Activated gamma-delta T cell treated with Interleukin-2 at 50 U/mL for 16 hours (primary cell): ENCODE measurements at places on chromosomes 2 and 18.
A peak's percentile ranks its signal among the peaks of the same experiment; 100 is the strongest.

GRCh38 chr18:23599809-23600208 is 13.5 kb upstream of the NPC1 start:
- DNase-seq, result no peak

- no peak for DNase-seq
These were observed at the start of gene CRYGC for GRCh38 chr2:208129744-208130711. Gene CRYGC (minus strand): TSS chr2:208129828. CDS start chr2:208129792, 36 bp downstream.

DNA sequence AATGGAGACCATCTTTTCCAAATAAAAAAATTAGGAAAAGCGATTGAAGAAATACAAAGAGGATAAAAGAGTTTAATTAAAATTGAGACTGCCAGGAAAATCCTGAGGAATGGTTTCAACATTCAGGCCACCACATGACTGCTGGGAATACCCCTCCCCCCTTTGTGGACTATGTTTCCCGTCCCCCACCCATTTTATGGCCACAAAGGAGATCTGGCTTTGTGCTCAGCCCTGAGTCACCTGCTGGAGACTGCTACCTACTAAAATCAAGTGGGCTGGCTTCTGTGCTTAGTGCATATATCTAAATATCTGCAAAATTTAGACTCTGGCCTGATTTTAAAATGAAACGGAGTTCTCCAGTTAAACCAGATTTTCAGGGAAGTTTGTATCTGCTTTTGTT is 10.1 kb downstream of the RND3 start:
- DNase-seq, result no peak

DNA sequence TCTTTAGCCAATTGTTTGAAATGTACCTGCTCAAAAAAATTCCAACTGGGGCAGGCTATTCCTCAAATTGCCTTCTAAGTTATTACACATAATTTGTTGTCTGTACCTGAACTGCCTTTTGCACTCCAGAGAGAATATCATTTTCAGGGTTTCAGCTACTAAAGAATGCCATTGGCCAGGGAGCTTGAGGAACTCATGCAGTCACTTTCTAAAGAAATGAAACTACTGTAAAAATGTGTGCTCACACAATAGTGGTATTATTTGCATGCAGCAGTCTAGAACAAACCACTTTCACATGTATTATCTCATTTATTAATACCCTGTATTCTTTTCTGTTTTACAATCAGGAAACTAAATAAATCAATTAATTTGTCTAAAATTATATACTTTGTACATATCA is 152.2 kb downstream of the PID1 start:
- no peak for DNase-seq

- DNase-seq, result no peak
These were observed 81.8 kb downstream of the BABAM2 start for GRCh38 chr2:27972311-27972710.

DNA sequence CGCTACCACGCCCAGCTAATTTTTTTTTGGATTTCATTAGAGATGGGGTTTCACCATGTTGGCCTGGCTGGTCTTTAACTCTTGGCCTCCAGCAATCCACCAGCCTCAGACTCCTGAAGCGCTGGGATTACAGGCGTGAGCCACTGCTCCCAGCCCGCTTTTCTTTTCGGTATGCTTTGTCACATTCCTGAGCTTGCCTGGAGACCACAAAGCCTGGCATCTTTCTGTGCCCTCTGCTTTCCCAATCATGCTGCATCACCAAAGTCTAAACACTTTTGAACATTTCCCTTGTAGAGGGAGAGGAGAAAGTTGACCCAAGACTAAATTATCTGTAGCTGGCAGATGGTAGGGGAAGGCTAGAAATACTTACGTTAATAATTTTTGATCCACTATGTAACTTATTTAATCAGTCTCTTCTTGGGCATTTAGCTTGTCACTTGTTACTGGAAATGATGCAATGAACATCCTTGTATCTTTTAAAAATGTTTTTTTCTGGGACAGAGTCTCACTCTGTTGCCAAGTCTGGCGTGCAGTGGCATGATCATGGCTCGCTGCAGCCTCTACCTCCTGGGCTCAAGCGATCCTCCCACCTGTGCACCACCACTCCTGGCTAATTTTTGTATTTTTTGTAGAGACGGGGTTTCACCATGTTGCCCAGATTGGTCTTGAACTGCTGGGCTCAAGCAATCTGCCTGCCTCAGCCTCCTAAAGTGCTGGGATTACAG is 2.7 kb upstream of the NPC1 start:
- no peak for DNase-seq

DNA sequence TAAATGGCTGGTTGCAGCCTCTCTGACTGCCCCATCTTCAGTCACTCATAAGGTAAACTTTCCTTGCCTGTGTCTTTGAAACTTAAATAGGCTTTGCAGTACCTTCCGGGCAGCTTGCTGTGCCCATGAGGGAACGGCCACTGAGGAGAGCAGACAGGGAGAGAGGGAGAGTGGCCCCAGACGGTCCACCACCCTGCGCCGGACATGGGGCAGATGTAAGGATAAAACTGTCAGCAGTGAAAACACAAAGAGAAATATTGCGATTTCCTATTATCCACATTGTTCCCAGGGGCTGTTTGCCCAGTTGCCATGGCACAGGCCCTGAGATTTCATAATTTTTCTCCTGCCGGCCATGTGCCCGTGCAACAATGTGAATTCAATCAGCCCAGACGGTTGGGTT is 265.9 kb upstream of the SALL3 start:
- DNase-seq, result no peak

DNA sequence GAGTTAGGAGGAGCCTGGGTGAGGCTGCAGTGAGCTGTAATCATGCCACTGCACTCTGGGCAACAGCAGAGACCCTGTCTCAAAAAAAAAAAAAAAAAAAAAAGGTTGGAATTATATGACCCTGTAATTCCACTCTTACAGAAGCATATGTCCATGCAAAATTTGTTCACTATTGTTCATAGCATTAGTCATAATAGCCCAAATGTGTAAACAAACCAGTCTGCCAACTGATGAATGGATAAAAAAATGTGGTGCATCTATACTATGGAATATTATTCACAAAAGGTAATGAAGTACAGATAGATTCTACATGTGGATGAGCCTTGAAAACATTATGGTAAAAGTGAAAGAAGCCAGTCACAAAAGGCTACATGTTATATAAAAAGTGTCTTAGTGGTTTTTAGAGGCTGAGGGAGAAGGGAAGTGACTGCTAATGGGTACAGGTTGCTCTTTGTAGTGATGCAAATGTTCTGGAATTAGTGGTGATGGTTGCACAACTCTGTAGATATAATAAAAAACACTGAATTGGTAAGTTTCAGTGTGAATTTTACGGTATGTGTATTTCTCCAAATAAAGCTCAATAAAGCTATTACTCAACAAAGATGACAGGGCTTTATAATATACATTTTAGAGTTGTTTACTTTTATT is 9.4 kb downstream of the COA5 start:
- DNase-seq, result no peak

DNA sequence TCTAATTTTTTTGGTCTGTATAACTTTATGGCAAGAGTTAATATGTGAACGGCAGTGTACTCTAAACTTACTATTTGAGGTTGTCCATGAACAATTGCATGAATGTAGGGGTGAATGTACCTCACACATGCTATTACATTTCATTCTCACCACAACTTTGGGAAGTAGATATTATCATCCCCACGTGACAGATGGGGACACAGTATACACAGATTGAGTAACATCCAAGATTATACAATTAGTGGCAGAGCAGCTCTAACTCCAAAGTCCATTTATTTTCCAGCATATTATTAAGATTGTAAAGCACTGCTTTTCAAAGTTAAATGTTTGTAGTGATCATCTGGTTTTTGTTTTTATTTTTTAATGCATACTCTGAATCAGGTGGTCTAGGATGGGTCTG is 622.1 kb upstream of the ZEB2 start:
- DNase-seq, result no peak

- DNase-seq, result no peak
These were observed 19.0 kb downstream of the RHOB start for GRCh38 chr2:20465716-20466394.

DNA sequence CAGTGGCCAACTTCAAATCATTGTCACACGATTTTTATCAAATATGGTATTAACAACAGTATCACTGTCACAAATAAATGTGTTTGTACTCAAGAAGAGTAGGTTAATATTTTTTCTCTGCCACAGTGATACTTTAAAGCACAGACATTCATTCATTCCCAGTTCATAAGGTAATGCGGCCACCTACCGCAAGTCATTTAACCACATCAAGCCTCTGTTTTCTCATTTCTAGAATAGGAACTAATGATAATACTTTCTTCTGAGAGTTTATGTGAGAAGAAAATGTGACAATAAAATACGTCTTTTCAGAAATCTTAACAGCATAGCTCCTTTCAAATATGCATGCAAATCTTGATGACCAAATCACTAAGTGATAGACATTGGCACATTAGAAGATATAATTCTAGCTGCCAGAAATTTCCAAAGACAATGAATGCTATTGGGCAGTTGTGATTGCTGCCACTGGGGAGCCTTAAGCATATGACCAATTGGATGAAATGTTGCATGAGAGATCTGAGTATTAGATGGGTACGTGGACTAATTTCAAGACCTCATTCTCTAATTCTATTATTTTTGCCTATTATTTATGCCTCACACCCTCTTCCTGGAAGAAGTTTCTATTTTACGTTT is 430.9 kb downstream of the PID1 start:
- DNase-seq, result no peak

DNA sequence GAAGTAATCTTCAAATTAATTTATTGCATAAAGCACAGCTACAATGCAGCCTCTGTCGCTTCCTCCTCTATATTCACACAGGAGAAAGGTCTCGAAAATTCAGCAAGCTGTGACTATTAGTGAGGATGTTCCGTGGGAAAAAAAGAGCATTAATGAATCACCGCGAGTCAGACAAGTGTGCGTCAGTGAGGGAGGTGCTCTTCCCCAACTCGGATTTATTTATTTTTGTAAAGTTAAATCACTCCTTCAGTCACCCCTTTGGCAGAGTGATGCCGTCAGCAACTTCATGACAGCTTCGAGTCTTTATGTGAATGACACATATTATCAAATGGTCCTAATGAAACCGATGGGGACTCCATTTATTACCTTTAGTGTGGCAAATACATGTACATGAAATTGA is 648.9 kb upstream of the SALL3 start:
- no peak for DNase-seq

GRCh38 chr2:98731894-98732349 is 990 bp upstream of the MGAT4A start:
- DNase-seq, result no peak

- no peak for DNase-seq
These were observed 62.0 kb upstream of the NFU1 start for GRCh38 chr2:69499242-69499641.

GRCh38 chr2:172196768-172197431 is 94.2 kb upstream of the DLX2 start:
- DNase-seq, result no peak

GRCh38 chr2:218129458-218130135 is 3.8 kb downstream of the CXCR2 start:
- DNase-seq, result no peak

- DNase-seq, result no peak
These were observed 212.0 kb upstream of the RAB6C start for GRCh38 chr2:129767346-129768035.

GRCh38 chr2:16194931-16195680 is 254.8 kb downstream of the MYCN start:
- DNase-seq, result no peak

GRCh38 chr2:202039278-202040078 is 5.8 kb downstream of the FZD7 start:
- DNase-seq, result no peak

DNA sequence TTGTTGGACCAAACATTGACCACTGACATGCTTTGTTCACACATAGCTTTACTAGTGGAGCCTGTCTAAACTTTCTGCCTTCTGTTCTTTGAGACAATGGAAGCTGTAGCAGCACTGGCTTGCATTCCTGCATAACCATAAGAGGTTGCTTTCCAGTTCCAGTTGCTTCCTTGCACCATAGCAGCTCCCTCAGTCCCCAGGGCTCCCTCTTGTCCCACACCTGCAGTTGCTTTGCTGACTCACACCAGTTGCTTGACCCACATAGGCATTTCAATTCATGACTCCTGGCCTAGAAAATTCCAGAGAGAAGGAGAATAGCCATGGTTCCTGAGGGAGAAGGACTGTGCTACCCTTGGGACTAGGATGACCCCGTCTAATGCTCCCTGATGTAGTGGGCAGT is 20.9 kb downstream of the SGPP2 start:
- no peak for DNase-seq

DNA sequence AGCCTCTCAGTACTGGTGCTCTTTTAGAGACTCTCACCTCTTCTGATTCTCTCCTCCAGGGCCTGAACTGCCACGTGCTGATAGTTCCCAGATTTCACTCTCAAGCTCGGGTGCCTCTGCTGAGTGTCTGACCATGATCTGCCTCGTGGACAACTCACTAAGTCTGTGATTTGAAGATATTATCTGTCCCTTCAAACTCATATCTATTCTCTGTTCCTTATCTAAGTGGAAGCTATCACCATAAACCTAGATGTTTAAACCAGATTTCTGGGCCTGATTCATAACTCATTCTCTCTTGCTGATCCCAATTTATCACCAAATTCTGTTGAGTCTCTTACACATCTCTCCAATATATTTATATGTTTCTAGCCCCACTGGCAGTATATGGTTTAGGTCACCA is 29.9 kb upstream of the KIDINS220 start:
- no peak for DNase-seq

GRCh38 chr18:42756214-42756613 is 359.3 kb downstream of the RIT2 start:
- no peak for DNase-seq

- DNase-seq, result no peak
These were observed 32.3 kb downstream of the EML6 start for GRCh38 chr2:54755641-54756326.

- DNase-seq, result peak; percentile 9
These were observed 459 bp upstream of the EFR3B start for GRCh38 chr2:25041307-25041927.

- no peak for DNase-seq
These were observed 63.2 kb upstream of the LRATD1 start for GRCh38 chr2:14569294-14569693.

- DNase-seq, result no peak
These were observed 3.1 kb downstream of the WIPF1 start for GRCh38 chr2:174594456-174594855.

DNA sequence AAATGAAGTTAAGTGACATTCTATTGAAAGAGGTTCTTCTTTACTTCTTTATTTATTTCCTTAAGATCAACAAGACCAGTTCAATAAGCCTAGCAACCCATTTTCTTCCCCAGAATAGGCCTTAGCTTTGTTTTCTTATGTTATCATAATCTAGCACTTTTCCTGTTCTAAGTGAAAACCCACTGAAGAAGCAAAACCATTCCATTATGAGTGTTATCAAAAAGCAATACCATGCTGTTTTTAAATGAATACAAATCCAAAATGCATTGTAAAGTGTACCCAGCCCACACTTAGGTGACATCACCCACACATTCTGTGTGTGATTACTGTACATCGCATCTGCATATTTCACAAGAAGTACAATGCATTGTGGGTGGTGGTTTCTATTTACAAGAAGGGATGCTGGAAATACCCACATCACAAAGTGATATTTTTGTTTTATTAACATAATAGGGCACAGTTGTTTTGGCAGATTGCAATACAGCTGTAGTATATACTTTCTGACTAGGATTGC is 679.5 kb downstream of the KCNJ3 start:
- DNase-seq, result no peak

- DNase-seq, result no peak
These were observed 26.4 kb upstream of the ARMC9 start for GRCh38 chr2:231172025-231172424.

- no peak for DNase-seq
These were observed 959.0 kb upstream of the SLC39A10 start for GRCh38 chr2:194698012-194698411.
